ENCODE measurements at places on chromosomes 5 and 9. TPM values are rescaled to one million over a fixed set of nuclear protein-coding genes. Genes with fewer than 3 reads are reported as not detected.

Gene GCNT4
- 0.16 TPM for total RNA-seq

Gene PFN3
- total RNA-seq, result not detected

Gene F12
- total RNA-seq, result 0.63 TPM

Gene GADD45G
- total RNA-seq, result 3.3 TPM

Gene C5orf34
- total RNA-seq, result 1.9 TPM

Gene SAPCD2
- total RNA-seq, result 0.47 TPM

Gene GARIN3
- total RNA-seq, result not detected

Gene GRIN3A
- not detected for total RNA-seq

Gene DOCK2
- total RNA-seq, result 2.5 TPM

Gene TENT4A
- total RNA-seq, result 7.8 TPM

Gene LCN6
- not detected for total RNA-seq

Gene LHX6
- total RNA-seq, result not detected

Gene DRD1
- not detected for total RNA-seq

Gene AGXT2
- total RNA-seq, result not detected

Gene MACROH2A1
- 123 TPM for total RNA-seq

Gene MEF2C
- total RNA-seq, result 19.1 TPM

Gene ADRB2
- total RNA-seq, result 0.32 TPM

Gene CLIC3
- total RNA-seq, result 8.2 TPM

Gene SV2C
- total RNA-seq, result not detected

Gene PCDHA3
- 0.34 TPM for total RNA-seq

Gene TIMD4
- not detected for total RNA-seq

Gene LCN9
- total RNA-seq, result not detected

Gene BNC2
- total RNA-seq, result 28.8 TPM

Gene PDCD1LG2
- total RNA-seq, result 1.9 TPM

Gene KLHL9
- 28.8 TPM for total RNA-seq

Data from bronchial smooth muscle cell (primary cell).